COLO829 (cell line): ENCODE measurements at places on chromosomes 7 and 10.

DNA sequence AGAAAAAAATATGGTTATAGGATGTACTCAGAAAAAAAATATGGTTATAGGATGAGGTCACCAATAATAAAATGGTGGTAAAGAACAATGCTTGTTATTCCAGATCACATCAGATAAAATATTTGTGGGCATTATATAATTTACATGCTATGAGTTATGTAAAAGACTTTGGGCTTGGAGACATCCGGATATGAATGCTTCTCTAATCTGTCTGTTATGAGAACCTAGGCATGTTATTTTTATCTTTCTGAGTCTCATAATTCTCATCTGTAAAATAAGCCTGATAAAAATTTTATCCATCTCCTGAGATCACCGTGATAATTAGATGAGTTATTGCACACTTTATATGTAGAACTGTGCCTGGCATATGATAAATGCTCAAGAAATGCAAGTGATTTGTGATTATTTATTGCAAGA, 37.8 kb downstream of the DKK1 start:
- DNase-seq = no peak

DNA sequence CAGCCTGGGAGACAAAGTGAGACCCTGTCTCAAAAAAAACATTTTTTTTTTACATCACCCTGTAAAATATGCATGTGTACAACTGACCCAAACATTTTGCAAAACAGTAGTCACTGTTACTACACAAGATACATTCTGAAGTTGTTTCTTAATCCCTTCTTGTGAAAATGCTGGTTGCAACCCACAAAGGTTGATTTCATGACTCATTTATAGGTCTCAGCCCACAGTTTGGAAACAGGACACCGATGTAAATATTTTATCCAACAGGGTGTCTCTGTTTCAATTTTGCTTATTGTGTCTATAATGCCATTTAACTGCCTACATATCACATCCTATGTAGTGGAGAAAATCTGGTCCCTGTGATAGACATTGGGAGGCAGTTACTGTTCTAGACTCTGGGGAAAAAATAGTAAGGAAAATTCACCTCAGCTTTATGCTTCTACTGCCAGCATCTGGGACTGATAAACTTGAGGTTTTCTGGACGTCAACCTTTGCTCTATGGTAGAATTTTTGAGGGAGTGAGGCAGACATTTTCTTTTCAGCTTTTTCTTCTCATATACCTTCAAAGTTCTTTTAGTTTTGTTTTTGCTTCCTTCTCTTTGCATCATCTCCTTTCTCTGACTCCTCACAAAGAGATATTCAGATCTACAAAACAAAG, 1.6 kb upstream of the RAB19 start:
- no peak for DNase-seq

DNA sequence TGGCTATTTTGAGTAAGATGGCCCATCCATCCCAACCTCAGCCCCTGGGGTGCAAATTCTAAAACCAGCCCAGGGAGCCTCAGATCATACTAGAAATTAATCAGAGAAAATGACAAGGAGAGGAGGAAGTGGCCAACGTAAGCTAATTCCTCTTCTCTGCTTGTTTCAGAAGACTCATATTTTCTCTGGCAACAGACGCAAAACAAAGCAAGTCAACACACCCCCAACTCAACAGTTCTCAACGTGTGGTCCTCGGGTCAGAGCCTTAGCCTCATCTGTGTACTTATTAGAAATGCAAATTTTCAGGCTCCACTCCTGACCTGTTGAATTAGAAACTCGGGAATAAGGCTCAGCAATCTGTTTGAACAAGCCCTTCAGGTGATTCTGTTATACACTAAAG, 413.9 kb upstream of the AUTS2 start:
- no peak for DNase-seq

DNA sequence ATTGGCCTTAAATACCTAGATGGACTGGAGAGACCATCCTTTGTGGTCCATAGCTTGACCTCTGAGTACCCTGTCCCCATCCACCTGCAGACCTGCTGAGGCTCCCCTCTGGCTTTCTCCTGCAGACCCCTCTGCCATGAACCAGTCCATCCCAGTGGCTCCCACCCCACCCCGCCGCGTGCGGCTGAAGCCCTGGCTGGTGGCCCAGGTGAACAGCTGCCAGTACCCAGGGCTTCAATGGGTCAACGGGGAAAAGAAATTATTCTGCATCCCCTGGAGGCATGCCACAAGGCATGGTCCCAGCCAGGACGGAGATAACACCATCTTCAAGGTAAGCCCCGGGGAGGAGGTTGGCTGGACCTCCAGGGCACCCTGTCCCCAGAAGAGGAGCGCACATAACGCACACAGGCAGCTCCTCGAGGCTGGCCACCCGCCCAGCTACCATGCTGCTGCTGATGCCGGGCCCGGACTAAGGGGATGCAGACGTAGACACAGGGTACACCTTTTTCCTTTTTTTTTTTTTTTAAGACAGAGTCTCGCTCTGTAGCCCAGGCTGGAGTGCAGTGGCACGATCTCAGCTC, 4.3 kb downstream of the IRF5 start:
- DNase-seq = no peak

GRCh38 chr7:115561335-115562110, 469.0 kb downstream of the TFEC start:
- no peak for DNase-seq

GRCh38 chr10:47237316-47238260, 62.4 kb upstream of the GDF10 start:
- DNase-seq = no peak

DNA sequence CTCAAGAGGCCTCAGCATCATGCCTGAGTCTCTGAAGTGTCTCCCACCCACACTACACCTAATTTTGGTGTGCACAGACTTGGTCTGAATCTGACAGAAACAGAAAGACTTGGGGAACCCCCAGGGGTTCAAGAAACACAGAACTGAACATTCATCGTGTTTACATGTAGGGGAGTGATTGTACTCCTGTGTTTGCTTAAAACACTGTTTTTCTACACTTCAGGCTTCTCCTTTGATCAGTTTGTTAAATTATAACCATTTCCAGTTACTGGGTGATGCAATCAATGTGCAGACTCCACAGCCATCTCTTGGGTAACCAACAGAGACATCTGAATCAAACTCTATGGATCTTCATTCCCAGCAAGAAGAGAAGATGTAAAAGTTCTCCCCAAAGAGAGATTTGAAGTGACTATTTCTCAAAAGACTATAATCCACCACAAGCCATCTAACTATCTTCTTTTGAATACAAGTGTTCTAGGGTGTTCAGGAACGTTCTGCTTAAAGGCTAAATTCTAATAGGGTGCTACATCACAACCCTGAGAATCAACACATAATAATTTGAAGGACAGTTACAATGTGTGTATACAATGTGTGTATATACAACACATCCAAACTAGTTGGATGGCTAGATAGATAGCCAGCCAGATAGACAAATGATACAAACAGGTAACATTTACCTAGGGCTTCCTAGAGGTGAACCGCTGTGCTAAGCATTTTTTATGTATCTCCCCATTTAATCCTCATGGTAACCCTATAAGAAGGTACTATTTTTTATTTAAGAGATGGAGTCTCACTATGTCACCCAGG, 34.2 kb downstream of the DNAJC12 start:
- no peak for DNase-seq

DNA sequence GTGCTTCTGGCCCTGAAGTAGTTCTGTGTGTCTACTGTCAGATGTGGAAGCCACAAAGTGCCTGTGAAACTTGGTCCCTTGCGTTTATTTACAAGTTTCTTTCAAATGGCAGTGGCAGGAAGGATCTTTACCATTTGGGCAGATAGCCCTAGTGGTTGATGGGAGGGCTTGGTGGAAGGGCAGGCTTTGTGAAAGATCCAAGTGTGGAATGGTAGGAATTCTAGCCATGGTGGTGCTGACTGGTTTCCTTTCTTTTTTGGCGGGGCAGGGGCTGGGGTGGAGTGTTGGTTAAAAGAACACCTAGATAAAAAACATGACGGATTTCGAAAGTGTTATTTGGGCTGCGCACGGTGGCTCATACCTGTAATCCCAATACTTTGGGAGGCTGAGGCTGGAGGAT, 27.0 kb downstream of the AUTS2 start:
- DNase-seq = no peak

GRCh38 chr10:117363028-117363427, 12.2 kb downstream of the PDZD8 start:
- no peak for DNase-seq

DNA sequence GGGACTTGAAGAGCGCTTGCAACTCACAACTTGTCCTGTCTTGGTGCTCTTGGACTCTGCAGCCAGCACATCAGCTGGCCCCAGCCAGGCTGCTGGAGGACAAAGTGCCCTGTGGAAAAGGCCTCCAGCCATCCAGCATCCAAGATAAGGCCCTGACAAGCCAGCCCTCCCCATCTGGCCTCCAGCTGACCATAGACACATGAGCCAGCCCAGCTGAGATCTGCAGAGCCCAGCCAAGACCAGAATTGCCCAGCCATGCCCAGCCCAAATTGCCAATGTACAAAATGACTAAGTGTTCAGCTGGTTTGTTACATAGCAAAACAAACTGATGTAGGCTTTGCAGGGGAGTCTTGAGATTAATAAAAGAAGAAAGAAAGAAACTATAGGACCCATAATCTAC, 36.0 kb upstream of the FRMD4A start:
- no peak for DNase-seq

DNA sequence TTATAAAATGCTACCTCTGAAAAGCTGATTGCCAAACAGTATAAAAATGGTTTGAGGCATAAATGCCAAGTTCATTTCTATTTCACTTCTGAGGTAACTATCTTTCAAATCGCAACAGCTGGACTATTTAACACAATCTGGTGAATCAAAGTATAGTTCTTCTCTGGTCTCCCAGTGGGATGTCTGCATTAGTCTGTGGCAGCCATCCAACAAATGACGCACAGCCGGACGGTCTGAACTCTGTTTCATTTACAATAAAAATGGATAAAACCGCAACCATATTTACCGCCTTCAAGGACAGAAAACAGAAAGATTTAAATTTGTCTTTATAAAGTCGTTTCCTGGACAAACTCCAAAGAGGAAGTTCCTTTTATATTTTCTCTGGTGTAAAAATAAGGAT, 41.9 kb downstream of the ENO4 start:
- peak; percentile 82 for DNase-seq

DNA sequence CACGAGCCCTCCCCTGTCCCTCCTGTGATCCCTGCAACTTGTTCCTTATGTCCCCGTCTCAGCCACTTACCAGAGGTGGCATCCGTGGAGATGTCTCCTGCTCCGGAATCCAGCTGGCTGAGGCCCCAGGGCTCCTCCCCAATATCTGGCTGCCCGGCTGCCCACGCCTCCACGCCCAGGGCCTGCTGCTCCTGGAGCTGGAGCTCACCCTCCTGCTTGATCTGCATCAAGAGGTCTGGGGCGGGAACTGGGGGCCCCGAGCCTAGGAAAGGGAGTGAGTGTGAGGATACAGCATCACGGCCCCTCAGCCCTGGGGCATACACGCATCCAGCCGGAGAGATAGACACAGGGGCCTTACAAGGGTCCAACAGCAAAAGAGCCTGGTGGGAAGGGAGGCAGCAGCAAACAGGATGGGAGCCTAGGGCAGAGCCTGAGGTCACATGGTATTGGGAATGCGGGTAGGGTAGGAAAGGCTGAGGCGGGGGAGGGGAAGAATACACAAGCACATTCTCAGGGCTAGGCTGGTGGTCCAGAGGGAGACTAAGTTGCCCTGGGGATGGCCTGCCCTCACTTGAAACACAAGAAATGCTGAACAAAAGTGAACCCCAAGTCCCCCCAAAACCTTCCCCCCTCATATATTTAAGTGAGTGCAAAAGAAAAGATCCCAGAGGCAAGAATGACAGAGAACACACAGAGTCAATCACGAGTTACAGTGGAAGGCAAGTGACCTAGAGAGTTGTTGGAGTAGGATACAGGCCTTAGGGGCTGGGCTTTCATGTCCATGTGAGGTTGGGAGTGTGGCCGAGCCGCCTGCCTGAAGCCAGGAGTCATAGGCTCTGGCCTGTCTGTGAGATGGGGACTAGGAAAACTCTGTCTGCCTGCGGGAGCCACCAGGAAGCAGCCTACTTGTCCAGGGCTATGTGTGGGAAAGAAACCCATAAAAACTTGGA, 16.9 kb upstream of the ZNF777 start:
- no peak for DNase-seq

DNA sequence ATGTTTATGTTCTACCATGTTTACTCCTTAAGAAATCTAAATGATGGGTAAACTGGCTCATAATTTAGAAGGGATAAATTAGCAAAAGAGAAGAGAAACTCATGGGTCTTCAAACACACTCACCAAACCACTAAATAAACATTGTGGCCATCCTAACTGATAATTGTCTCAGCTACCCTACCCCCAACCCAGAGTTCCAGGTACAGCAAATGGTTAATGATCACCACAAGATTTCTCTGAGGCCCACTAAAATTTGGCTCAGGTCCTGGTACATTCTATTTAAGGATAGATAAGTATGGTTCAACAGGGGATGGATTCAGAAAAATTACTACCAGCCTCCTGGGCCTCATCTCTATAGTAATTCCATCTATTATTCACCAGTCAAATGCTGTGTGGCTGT, 21.4 kb downstream of the SLC25A13 start:
- DNase-seq = no peak

DNA sequence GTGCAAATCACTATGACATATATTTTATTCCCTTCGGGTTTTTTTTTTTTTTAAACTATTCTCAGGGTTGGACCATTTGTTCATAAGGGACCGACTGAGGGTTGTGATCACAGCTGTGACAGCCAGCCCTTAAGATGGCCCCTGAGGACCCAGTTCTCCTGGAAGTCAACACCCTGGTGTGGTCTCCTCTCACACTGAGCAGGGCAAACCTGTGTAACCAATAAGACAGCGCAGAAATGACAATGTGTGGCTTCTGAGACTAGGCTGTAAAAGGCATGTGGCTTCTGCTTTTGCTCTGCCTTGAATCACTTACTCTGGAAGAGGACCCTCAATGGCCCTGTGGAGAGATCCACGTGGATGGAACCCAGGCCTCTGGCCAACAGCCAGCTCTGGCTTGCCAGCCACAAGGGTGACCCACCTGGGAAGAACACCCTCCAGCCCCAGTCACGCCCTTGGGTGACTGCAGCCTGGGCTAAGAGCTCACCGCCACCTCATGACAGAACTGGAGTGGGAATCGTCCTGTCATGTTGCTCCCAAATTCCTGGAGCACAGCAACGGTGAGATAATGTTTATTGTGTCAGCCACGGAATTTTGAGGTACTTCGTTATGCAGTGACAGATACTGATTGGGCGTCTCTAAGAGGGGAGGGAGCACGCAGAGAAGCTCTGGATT, 127.1 kb downstream of the CLEC2L start:
- DNase-seq = no peak

GRCh38 chr10:36606234-36606839, 519.1 kb upstream of the ANKRD30A start:
- no peak for DNase-seq
